ENCODE measurements at places on chromosomes 6 and 20.

GRCh38 chr20:11391591-11391990 is 526.1 kb upstream of the BTBD3 start:
- no peak for DNase-seq

DNA sequence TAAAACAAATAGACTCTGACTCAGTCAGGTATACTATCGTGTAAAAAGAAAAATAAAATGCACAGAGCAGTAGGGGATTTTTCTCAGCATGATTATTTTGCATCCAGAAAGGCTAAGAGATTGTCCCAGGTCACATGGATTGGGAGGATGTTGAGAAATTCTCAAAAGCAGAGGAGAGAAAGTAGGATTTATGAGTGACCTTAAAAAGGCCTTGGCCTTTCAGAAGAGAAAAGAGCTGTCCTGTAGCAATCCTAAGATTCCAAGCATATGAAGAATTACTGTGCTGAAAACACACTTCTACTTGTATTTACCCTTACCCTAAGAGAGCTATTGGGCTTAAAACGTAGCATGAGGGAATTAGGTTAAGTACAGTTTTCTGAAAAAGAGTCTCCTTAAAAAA is 149.7 kb upstream of the ENPP5 start:
- no peak for DNase-seq

GRCh38 chr6:965343-965742 is 272.4 kb upstream of the EXOC2 start:
- no peak for DNase-seq

GRCh38 chr6:29637247-29637646 is 4.3 kb upstream of the GABBR1 start:
- no peak for DNase-seq

DNA sequence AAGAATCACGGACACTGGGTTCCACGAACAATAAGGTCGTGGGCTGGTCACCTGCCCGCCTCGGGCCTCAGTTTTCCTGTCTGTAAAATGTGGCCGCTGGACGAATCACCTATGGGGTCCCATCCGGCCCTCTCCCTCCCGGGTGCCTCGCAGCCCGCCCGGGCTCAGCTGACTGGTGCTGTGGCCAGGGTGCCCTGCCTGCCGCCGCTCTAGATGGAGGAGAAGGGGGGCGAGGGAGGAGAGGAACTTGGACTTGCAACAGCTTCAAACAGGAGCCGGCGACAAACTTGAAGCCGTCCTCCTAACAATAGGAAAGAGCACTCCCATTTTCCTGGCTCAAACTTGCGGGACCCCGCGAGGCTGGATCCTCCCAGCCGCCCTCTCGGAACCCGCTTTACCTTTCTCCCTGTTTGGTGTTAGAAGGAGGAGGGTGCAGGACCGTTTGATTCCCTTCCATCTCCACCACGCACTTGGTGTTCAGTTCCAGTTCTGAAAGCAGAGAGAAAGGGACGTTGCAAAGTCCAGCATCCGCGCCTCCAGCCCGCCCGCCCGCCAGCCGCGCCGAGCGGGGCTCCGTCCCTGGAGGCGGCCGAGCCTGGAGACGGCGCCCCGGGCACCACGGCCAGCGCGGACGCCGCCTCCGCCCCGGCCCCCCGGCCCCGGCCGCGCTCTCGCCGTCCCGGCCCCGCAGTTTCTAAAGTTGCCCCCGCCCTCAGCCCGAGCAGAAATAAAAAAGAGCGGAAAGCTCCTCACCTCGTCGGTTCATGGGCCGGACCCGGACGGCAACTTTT is 584 bp downstream of the KIF13A start:
- peak; percentile 52 for DNase-seq

- no peak for DNase-seq
These were observed 188.2 kb downstream of the PLCB1 start for GRCh38 chr20:8320306-8320705.

DNA sequence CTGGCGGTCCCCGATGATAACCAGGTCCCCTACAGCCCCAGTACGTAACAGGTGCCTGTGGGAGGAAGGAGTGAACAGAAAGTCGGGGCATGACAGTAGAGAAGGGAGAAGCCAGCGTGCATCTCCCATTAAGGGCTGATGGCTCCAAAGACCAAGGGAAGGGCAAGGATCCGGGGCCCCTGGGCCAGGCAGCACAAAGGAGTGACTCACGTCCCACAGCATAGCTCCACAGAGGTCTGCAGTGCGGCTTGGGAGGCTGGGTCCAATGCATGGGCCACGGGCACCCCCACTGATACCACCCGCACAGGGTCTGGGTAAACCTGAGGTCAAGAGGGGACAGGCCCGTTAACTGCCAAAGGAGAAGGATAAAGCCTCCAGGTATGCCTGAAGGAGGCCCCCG is 10.3 kb downstream of the AARS2 start:
- DNase-seq, result no peak

- no peak for DNase-seq
These were observed 207.6 kb downstream of the TBC1D7 start for GRCh38 chr6:13120483-13121482.

DNA sequence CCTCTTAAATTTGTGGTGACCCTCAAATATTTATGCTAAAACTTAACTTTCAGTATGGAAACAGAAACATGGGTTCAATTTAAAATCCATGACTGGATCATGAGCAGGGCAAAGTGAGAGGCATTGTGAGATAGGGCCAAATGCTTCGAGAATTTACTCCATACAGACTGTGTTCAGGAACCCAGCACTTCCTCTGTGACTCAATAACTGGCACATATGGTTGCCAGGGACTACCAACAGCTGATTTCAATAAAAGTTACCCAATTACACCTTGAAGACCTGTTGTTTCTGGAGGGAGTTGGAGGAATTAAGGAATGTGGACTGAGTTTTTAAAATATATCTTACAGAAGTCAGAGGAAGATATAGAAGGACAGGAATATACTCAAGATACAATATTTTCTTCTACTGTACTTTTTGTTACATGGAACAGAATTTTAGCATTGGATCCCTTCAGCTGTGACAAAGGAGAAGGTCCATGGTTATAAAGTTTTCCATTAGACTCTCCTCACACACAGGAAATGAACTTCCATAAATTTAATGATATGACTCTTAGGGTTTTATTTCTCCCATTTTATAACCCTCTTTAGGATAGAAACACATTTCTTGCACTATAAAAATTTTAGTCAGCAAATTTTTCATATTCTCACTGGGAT is 258.5 kb downstream of the KHDC1L start:
- DNase-seq, result peak; percentile 68

DNA sequence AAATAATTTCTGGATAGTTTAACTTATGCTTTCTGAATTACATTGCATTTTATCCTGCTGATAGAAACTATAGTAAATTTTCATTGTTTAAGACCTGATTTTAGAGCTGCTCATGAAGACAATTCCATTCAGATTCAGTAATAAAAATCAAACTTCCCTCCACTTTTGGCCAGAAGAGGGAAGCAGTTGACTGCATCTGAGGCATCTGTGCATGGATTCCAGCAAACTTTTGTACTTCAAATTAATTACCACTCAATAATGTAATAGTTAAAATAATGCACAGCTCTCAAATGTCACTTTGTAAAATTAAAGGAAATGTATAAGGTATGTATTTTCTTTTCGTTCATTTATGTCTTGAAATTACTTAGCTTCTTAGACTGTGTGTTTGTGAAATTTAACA is 64.2 kb upstream of the SLC35B3 start:
- DNase-seq, result peak; percentile 46

GRCh38 chr6:16278048-16278724 is 39.8 kb downstream of the GMPR start:
- DNase-seq, result peak; percentile 39

DNA sequence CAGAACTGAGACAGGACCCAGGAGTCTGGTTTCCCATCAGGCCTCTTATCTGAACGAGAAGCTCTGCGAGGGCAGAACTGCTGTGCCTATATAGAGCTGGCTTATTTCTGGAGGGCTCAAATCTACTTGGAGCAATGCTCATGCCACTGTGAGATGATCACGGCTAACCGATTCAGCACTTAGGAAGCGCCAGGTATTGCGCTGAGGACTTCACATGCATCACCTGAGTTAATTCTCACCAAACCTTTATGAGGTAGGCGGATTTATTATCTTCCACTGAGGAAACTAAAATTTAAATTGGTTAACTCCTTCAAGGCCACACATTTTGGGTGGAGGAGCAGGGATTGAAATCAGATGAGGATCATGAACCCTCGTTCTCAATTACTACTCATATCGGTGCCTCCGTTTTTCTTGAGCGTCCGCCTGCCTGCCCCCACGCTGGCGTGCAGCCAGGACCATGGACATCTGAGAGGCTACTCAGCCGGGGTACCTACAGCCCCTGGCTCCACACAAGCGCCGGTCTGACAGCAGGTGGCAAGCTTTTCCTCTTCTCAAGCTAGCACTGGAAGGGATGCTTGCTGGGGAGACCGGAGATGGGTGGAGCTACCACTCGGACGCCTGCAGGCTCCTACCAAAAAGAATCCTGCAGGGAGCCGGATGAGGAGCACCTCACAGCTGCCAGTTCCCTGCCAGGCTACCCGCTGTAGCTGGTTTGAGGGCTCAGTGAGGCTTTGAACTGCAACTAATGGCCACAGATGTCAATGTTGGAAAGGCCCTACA is 1.0 kb upstream of the PCIF1 start:
- peak; percentile 81 for DNase-seq

GRCh38 chr6:19866173-19866984 is 29.2 kb downstream of the ID4 start:
- DNase-seq, result no peak

DNA sequence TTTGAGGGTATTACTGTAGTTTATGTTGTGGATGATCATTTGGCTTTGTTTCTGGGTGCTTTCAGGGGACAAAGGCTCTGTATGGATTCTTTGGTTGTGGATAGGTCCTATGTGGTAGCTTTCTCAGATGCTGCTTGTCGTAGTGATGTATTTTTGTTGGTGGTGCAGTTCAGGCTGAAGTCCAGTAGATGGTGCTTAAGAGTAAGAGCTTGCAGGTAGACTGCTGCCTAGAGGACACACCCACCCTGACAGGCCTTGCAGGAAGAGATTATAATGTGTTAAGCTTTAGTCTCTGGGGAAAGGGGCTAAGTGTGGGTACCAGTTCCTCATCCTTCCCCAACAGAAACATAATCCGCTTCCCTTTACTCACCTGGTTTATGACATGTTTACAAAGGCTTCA is 62.6 kb upstream of the ADGRB3 start:
- peak; percentile 68 for DNase-seq

DNA sequence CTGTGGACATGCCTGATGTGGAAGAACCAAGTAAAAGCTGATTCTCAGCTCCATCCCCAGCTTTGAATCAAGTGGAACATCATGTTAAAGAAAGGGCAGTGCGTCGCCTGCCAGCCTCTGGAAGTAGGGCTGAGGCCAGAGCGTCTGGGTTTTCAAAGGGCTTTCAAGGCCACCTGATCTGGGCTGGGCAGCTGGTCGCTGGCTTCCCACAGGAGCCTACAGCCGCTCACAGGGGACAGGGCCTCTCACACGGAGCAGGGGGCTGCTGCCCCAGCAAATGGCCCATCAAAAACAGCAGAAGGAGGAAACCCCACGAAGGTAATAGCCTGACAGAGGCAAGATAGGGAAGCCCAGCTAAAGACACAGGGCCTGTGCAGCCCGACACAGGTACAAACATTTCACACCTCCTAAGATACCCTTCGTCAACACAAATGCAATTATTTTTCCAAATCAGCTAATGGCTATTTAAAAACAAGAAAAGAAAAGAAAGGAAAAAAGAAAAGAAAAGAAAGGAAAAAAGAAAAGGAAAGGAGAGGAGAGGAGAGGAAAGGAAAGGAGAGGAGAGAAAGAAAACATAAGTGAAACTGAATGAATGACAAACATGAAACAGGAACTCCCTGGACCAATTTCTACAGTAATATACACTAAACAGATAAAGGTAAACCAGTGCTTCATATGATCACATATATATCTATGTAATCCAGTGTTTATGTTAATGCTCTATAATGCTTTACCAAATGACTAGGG is 24.8 kb downstream of the RRBP1 start:
- DNase-seq, result no peak

- DNase-seq, result no peak
These were observed 288.0 kb downstream of the PHACTR1 start for GRCh38 chr6:13004601-13005000.

GRCh38 chr6:100099189-100100074 is 105.4 kb upstream of the MCHR2 start:
- DNase-seq, result peak; percentile 38

- no peak for DNase-seq
These were observed 49.2 kb downstream of the ANKRD6 start for GRCh38 chr6:89482126-89482525.

DNA sequence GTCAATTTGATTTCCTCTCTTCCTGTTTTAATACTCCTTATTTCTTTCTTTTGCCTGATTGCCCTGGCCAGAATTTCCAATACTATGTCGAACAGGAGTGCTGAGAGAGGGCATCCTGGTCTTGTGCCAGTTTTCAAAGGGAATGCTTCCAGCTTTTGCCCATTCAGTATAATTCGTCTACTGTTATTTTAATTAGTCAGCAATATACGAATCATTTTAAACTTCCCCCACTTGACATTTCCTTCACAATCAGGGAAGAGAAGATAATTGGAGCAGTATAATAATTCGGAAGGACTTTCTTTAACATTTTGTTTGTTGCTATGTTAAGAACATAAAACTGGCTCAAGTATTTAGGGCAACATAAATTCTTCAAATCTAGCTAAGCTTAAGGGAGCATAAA is 860.3 kb upstream of the SLC35B3 start:
- DNase-seq, result peak; percentile 7

DNA sequence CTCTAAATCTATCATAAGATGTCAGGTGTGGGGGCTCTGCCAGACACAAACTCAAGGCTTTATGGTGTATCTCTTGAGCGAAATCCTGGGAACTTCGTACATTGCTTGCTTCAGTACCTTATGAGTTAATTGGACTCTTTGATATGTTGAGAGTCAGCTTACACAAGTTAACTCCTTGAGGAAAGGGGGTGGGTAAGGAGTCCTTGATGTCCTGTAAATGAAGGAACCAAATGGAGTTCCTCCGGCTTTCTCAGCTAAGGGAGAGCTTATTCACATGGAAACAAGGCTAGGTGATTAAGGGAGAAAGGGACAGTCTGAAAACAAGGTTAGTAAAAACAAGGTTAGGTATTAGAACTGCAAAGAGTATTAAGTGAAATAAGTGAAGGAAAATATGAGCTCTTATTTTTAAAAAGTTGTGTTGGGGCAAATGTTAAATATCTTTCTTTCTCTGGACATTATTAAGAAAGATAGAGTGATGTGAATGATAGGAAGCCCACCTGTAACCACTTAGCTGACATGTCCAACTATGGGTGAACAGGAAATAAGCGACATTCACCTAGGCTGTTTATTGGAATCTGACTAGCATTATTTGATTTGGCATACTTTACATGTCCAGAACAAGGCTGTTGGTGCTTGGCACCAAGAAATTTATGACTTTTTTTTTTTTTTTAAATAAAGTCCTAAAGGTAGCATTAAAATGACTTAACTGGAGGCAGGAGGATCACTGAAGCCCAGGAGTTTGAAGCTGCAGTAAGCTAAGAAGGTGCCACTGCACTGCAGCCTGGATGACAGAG is 26.5 kb downstream of the GTF2H5 start:
- no peak for DNase-seq

DNA sequence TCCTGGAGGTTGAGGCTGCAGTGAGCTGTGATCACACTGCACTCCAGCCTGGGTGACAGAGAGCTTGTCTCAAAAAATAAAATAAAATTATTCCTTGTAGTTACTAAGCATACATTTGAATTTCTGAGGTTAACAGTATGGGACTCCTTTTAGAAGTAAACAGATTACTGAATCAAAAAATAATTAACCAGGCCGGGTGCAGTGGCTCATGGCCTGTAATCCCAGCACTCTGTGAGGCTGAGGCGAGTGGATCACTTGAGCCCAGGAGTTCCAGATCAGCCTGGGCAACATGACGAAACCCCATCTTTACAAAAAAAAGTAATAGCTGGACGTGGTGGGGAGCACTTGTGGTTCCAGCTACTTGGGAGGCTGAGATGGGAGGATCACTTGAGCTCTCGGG is 22.1 kb upstream of the EEF1A1 start:
- no peak for DNase-seq

- DNase-seq, result no peak
These were observed 5.6 kb upstream of the RBCK1 start for GRCh38 chr20:402496-402885.
